ENCODE measurements at places on chromosomes 3 and 15.

GRCh38 chr3:45024542-45025255, 1.4 kb upstream of the CLEC3B start:
- DNase-seq: no peak

DNA sequence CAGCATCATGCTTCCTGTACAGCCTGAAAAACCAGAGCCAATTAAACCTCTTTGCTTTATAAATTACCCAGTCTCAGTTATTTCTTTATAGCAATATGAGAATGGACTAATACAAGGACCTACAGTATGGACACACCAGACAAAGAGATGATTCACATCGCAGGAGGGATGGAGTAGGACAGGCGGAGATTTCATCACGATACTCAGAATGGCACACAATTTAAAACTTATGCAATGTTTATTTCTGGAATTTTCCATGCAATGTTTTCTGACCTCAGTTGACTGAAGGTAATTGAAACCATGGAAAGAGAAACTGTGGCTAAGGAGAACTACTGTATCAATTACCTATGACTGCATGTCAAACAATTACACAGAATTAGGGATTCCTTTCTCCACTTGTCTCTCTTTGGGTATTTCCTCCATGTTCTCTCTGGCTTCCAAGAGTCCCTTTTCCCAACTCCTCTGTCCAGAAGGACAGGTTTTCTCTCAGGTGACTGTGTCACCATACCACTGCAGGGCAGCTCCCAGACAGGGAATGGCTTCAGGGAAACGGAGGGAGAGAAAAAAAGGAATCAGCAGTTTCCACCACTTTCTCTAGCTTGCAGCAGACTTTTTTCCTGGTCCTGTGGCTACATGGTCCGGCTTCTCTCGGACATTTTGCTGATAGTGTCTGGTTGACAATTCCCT, 3.0 kb upstream of the ANO10 start:
- DNase-seq: no peak

DNA sequence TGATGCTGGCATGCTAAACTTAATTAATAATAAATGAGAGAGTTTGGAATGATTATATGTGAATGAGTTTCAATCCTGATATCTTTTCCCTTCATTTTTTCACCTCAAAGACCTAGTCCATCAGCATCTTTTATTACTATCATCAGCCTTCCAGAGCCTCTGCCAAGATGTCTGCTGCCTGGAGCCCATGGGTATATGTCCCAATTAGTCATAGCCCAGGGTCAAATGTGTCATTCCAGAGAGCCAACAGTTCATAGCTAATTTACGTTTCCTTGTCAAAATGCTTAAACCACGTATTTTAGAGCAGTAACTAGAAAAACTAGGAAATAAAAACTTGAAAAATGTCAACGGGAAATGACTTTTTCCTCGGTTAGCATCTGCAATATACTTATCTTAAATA, 457.9 kb downstream of the SI start:
- DNase-seq: no peak

DNA sequence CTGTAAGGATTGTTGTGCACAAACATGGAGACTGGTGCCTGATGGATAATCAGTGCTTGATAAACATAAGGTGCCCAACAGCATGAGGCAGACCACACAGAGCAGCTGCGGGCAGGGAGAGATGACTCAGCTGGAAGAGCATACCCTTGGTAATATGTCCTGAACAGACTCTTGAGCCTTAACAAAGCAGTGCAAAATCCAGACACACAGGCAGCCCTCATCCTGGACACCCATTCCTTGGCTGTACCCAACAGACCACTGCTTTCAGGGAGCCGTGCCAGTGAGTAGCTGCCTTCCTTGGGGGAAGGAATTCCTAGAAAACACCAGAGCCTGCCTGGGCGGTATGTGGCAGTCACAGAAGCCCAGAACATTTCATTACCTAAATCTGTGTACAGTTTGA, 156.2 kb downstream of the CLSTN2 start:
- no peak for DNase-seq

- DNase-seq: no peak
These were observed 226.6 kb downstream of the ADAMTS17 start for GRCh38 chr15:100115066-100115710.

- no peak for DNase-seq
These were observed 18.2 kb downstream of the VGLL4 start for GRCh38 chr3:11625376-11626083.

- DNase-seq: no peak
These were observed 819.7 kb upstream of the ALCAM start for GRCh38 chr3:104547031-104547430.

GRCh38 chr3:128426128-128426921, 40.4 kb downstream of the DNAJB8 start:
- DNase-seq: peak; percentile 44

DNA sequence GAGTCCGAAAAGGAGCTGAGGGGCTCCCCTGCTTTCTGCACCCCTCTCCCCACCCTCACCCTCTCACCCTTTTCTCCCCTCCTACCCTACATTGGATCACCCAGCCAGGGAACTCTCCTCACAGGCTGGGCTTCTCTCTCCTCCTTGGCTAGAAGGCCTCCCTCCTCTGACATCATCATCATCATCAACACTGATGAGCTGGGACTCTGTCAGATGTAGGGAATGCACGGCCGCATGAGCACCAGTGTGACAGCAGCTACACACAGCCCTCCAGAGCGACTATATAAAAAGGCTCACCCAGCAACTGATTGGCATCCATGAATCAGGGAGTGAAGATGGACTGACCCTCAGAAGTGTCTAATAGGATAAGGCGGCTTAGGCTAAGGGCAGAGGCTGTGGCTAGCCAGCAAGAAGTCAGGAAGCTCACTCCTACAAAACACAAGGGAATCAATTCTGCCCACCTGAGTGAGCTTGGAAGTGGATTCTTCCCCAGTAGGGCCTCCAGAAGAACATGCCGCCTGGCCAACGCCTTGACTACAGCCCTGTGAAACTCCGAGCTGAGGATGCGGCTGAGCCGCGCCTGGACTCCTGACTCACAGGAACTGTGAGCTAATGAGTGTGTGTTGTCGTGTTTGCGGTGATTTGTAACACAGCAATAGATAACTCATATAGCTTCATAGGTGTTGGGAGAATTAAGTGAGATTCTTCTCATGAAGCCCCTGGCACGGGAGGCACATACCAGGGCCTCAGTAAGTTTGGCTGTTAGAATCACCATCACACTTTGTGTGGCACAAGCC, 147.6 kb downstream of the FAM43A start:
- DNase-seq: no peak

DNA sequence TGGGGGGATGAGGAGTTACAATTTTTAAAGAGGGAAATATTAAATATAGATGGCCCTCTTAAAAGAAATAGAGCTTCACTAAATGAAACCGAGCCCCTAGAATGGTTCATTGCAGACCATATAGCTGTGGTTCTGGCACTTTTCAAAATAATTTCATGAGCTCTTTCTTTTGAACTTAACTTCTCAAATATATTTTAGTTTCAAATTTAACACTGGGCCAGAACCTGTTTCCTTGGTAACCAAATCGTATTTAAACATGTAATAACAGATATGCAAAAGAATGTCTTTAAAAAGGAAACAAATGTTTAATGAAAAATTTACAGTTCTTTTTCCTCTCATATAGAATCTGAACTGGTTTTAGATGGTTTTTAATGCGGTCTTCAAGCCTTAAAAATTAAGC, 20.1 kb downstream of the ZBTB38 start:
- no peak for DNase-seq

DNA sequence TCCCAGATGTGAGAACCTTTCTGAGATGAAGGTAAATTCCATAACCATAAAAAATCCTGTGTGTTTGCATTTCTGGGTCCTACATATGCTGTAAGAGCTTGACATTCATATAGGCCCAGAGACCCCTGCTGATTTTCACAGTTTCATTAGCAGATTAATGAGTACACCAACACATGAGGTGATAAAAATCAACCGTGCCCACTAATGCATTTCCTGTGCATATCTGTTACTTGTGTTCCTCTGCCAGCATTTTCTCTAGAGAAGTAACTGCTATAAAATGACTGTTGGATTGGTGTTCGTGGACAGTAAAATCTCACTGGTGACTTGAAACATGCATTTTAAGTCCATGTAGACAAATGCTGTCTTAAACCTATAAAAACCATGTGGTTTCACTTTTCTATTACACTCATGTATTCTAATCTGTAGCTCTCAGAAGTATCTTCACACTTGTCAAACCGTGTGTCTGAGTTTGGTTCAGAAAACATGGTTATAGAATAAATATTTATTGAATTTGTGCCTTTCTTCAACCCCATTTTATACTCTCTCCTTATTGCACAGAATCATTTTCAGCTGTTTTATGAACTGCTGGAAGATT, 14.6 kb downstream of the MAP2K5 start:
- no peak for DNase-seq

DNA sequence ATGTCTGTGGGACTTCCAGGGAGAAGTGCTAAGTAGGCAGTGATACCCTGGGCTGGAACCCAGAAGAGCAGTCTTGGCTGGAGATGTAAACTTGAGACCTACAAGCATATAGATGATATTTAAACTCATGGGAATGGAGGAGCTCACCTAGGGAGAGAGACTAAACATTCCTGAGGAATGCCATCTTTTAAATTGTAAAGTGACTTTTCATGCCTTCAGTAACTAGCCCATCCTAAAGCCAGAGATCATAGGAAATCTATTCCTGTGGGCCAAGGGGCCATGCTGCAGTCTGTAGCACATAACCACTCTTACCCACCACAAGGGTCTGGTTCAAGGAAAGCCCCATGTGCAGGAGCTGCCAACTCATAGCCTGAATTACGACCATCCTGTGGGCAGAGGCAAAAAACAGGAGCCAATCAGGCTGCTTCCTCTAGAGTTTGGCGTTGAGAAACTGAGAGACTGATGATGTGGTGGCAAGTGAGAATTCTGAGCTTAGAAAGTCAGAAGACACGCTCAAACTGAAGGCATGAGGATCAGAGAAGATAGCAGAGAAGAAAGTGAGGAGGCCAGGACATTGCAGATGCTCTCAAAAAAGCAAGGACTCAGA, 37.5 kb downstream of the CTDSPL start:
- DNase-seq: no peak

DNA sequence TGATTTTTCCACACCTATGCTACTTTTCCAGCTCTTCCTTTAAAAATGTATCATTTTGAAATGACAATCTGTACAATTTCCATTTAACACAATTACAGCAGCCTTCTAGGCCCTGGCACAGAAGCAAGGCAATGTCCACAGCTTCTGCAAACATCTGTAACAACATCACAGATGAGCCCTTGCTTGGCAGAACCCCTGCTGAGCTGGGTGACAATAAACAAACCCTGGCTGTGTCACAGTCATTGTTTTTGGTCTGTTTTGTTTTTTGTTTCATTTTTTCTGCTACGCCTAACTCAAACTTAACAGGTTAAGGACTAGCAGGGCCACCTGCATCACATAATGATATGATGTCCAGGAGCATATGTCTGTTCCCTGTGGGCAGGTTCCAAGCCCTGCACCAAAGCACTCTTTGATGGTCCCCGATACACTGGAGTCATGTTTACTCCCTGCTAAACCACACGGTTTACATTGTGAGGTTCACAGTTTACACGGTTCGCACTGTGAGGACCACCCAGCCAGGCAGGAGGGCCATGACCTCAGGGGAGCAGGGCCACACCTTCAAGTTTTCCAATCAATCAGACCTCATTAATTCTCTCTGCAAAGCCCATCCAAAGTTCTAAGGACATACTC, 186.8 kb upstream of the CHRNA7 start:
- DNase-seq: no peak

GRCh38 chr3:173703771-173704170, 306.2 kb downstream of the NLGN1 start:
- no peak for DNase-seq

DNA sequence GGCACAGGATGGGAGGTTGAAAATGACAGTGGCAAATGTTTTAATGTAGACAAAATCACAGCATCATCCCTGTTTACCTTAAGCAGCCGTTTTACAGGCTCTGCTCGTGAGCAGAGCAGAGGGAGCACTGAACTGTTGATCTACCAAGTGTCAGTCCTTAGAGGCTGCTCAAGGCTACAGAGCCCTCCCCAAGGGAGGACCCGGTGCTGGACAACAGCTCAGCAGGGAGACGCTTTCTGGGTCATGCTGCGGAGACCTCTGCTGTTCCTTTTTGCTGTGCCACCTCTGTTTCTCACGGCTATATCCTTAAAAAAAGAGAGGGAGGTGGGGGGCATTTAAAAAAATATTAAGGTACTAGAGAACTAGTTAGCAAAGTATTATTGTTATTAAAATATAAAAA, 400.2 kb downstream of the GABRB3 start:
- DNase-seq: no peak

DNA sequence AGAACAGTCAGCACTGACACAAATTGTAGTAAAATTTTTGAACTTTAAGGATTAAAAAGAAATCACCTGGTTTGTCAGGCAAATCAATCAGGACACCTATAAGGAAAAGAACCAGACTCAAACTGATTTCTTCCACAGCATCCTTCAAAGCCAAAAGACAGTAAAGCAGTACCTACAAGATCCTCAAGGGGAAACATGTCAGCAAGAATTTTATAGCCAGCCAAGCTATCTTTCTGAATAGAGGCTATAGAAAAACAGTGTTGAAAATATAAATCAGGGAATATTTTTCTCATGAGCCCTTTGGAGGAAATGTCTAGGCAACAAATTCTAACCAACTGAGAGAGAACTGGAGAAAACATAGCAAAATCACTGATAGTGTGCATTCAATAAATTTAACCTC, 301.4 kb upstream of the UBE2E2 start:
- no peak for DNase-seq

GRCh38 chr3:47120138-47120537, 43.8 kb downstream of the SETD2 start:
- no peak for DNase-seq

DNA sequence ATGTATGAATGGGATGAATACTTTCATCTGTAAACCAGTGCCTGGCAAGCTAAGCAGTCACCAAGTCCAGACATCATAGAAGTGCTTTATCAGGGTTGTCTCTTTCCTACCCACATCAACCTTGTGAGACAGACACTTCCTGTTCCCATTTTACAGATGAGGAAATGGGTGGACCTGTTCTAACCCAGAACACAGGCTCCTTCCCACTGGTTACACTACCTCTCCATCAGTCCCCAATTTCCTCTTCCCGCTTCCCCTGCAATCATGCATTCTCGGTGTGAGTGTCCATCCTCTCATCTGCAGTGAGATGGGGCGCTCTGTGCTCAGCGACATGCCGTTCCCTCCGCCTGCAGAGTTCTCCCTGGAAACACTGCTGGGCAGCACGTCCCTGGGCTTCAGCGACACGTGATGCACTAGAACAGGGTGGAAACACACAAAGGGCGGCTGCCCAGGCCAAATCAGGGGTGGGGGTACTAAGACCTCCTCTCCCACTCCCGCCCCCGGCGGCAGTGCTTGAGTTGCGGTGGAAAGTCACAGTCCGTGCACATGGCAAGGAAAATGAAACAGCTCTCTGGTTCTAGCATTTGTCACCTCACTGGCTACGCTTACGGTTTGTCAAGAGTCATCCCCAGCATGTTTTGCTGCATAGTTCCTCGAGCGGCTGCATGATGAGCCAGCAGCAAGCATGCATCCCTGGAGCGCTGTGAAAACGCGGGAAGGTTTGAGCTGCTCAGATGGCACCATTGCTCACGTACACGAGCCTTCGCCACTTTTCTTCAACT, 201.1 kb downstream of the ADAMTS17 start:
- no peak for DNase-seq
